Central memory CD4-positive, alpha-beta T cell (primary cell): ENCODE measurements at places on chromosomes 16 and 17.

DNA sequence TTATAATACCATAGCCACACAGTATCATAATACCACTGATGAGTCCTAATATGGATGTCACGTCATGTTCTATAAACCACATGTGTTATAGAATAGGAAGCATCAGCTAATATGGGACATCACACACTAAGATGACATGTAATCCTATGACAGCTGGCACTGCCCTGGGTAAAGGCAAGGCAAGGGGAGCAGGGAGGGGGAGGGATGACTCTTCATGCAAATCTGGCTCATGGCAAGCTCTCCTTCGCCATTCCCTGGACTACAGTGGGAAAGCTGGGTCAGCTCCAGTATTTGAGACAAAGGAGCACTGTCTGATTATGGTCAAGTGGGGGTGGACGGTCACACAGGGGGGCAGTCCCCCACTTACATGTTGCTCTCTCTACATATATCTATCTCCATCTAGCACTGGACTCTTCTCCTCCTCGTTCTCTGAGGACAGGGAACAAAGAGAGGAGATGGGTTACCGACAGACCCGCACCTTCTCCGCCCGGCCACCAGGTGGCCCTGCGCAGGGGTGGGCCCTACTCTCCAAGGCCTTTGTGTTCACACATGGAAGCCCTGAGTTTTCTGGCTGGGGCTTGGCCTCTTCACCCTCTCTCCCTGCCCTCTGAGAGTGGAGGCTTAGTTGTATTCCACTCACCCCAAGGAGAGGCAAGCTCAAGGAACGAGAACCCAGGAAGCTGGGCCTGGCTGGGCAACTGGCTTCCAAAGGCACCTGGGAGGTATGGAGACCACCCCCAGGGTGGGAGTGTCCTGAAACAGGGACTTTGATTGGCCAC is 23.4 kb upstream of the MPO start:
- peak; percentile 57 for DNase-seq

DNA sequence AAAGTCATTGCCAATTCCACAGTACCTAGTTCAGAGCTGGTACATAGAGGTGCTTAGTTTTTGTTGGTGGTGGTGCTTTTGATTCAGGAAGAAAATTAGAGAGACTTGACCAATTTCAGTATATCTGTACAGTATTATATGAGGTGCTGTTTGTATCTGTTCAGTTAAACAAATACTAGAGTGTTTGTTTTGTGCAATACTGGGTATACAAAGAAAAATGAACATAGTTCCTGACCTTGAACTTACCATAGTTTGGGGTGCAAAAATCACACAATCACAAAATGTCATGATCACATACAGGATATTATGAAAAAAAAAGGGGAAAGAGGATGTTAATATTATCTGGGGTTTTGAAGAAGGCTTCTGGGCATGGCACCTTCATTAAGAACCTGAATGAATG is 39.8 kb upstream of the GOT2 start:
- DNase-seq: no peak

- DNase-seq: no peak
Observed at GRCh38 chr17:72185564-72185963, 64.7 kb downstream of the SOX9 start.

- DNase-seq: no peak
Observed at GRCh38 chr16:85056211-85056748, 28.7 kb downstream of the KIAA0513 start.

DNA sequence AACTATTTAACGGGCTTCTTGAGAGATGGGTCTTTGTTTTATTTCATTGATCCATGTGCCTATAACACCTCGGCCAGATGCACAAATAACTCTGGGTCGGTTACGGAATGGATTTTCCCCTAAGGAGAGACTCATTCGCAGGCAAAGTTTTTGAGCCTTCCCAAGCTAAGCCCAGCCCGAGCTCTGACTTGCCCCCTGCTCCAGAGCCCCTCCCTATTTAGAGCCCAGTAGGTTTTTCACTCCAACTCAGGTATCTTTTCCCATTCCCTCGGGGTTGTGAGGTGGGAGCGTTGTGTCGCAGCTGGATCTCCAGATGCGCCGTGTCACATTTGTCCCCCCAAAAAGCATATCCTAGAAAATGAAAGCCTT is 812 bp upstream of the MYOCD start:
- no peak for DNase-seq
